ENCODE measurements at places on chromosomes 12 and 14. TPM values are rescaled to one million over a fixed set of nuclear protein-coding genes. Genes with fewer than 3 reads are reported as not detected.

Gene KCNH3
- 35.3 TPM for total RNA-seq

Gene IL31
- total RNA-seq = not detected

Gene MMP17
- 14.3 TPM for total RNA-seq

GRCh38 chr14:22772725-22773124 lies 6.2 kb downstream of the OXA1L start:
- H3K27me3 ChIP-seq = no peaks in the 10 kb centered on the region
- H3K27ac ChIP-seq = no peak overlapping the region
- H3K36me3 ChIP-seq = peaks cover 37% of the 10 kb centered on the region
- H3K4me3 ChIP-seq = no peak overlapping the region

GRCh38 chr12:1104088-1104800 lies 113.2 kb downstream of the ERC1 start:
- no peaks in the 10 kb centered on the region for H3K36me3 ChIP-seq
- H3K27me3 ChIP-seq = no peaks in the 10 kb centered on the region
- no peak for DNase-seq

- H3K36me3 ChIP-seq = peaks cover 16% of the 10 kb centered on the region
- no peaks in the 10 kb centered on the region for H3K27me3 ChIP-seq
- DNase-seq = peak; percentile 31
- H3K4me1 ChIP-seq = no peaks in the 10 kb centered on the region
- H3K4me3 ChIP-seq = no peak overlapping the region
Observed at GRCh38 chr14:91177073-91178034, 63.5 kb downstream of the DGLUCY start.

- no peaks in the 10 kb centered on the region for H3K36me3 ChIP-seq
- H3K27me3 ChIP-seq = no peaks in the 10 kb centered on the region
- peak within 1 kb of the TSS; percentile 97 for H3K27ac ChIP-seq
- peak within 1 kb of the TSS; percentile 92 for H3K4me3 ChIP-seq
- peak; percentile 90 for DNase-seq
- peaks cover 11% of the 10 kb centered on the region for H3K4me1 ChIP-seq
Observed at GRCh38 chr12:2004113-2004929, at the start of gene DCP1B. Gene DCP1B (minus strand): TSS chr12:2004457. CDS start chr12:2004431, 26 bp downstream.

GRCh38 chr14:102295270-102295669 lies 9.7 kb downstream of the MOK start:
- no peak overlapping the region for H3K27ac ChIP-seq
- H3K4me3 ChIP-seq = no peak overlapping the region
- DNase-seq = no peak
- H3K4me1 ChIP-seq = peaks cover 14% of the 10 kb centered on the region

All from HCT116 (cell line).